Putamen (tissue), 1 donor: ENCODE measurements at places on chromosomes 4 and X.

DNA sequence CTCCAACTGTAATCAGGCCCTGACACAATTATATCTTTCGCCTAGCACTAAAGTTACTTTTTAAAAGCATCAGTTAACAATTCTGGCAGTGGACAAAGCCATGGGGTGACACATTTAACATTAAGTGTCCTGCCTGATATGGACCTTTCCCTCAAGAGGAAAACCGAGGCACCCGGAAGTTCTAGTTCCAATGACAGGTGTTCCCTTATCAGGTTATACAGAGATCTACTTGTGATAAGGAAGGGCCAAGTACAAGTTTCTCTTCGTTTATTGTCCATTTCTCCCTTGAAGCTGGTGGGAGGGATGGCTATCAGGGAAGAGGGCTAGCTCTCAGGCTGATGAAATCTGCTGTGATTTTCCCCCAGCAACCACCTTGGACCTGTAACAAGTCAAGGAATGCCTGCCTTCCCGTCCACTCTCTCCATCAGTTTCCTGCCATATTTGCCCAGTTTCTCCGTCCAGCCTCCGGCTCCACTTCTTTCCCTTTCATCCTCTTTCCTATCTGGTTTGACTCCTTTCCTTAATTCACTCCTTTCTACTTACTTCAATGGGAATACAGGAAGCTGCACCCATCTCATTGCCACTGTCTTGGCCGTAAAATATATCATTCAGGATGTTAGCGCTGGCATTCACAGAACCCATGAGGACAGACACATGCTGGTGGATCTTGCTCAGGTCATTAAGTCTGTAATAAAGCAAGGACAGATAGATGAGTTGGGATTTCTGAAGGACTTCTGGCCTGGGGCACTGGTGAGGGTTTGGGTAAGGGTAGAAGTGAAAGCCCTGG, 95.0 kb downstream of the DGKK start:
- DNase-seq: no peak

GRCh38 chr4:2696423-2696822, 59.7 kb downstream of the TNIP2 start:
- DNase-seq: no peak

- no peak for DNase-seq
Observed at GRCh38 chrX:149151805-149152757, 353.0 kb downstream of the IDS start.

DNA sequence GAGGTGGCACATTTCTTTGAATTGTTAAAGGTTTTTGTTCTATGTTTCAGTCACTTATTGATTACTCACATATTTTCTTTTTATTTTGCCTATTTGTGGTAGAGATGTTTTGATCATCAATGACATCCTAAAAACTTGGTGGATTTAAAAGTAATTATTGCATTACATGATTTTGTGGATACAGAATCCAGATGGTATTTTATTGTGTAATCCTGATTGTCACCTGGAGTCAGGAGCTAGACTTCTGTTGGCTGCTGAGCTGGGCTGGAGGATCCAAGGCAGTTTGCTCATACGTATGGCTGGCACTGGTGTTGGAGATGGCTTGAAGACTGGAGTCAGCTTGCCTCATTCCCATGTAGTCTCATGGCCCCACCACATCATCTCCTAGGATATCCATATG, 1009.6 kb upstream of the PCDH7 start:
- no peak for DNase-seq

DNA sequence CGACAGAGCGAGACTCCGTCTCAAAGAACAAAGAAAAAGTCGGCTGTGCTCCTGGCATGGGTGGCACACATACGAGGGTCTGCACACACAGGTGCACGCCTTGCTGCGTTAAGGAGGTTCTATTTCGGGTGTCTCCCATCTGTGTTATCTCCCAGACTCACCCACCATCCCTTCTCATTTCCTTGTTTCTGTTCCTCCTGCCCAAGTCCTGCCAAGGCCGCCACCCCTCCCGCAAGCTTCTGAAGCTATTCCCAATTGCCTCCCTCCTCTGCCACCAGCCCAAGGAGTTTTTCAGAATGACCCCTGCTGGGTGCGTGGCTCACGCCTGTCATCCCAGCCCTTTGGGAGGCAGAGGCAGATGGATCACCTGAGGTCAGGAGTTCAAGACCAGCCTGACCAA, 6.0 kb upstream of the IL3RA start:
- DNase-seq: no peak

DNA sequence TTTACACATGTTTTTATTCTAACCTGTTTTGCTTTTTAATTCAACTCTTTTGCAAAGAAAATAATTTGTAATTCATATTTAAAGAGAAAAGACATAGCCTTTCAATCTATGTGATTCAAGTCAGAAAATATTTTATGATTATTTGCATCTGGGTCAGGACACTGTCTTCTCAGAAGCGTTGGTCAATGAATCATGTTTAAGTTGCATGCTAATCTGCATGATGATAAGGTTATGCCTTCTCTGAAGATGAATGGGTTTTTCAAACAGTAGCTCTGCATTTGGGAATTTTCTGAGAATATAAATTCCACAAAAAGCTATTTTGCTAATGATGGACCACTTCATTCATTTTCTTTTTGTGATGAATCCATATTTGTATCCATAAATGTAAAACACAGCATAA, 282.5 kb downstream of the TMA16 start:
- DNase-seq: no peak

DNA sequence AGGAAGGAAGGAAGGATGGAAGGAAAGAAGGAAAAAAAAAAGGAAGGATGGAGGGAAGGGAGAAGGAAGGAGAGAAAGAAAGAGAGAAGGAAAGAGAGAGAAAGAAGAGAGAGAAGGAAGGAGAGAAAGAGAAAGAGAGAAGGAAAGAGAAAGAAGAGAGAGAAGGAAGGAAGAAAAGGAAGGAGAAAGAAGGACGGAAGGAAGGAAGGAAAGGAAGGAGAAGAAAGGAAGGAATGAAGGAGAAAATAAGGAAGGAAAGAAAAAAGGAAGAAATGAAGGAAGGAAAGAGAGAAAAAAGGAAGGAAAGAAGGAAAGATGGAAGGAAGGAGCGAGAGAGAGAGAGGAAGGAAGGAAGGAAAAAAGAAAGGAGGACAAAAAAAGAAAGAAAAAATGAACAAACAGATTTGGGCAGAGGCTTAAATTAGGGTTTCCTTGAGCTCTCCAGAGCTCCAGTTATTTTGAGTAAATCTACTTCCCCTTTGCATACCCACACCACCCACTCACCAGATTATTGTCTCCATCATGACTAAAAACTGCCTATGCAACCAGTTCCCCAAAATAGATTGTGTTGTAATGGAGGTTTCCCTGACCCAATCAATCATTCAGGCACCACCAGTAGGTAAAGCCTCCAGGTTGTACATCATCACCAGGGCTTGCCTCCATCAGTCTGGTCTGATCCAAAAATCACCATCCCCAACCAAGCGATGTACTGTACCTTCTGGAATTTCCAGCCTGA, 1722.9 kb upstream of the PCDH10 start:
- DNase-seq: no peak

DNA sequence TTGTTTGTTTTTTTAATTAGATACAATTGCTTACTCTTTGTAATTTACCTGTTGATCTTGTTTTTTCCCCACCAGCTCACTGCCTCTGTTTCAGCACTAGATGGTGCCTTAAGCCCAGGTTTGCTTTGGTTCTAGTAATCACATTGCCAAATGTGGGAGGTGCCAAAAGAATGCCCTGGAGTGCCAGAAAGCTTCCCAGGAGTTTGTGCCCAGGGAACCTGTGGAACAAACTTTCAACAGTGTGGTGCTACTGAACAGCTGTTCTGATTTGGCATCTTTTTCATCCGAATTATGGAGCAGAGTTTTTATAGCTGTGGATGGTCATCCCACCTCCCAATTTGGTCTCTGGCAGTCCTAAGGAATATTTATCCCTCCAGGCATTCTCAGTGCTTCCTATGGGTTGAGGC, 1000.7 kb downstream of the STIM2 start:
- peak; percentile 10 for DNase-seq

GRCh38 chrX:56762707-56763555, 33.9 kb downstream of the NBDY start:
- DNase-seq: no peak

- DNase-seq: no peak
Observed at GRCh38 chr4:174437324-174437723, 85.0 kb downstream of the HPGD start.

- no peak for DNase-seq
Observed at GRCh38 chr4:148053298-148054003, 321.6 kb downstream of the ARHGAP10 start.

- DNase-seq: peak; percentile 19
Observed at GRCh38 chr4:185839194-185839712, 27.3 kb upstream of the SORBS2 start.

DNA sequence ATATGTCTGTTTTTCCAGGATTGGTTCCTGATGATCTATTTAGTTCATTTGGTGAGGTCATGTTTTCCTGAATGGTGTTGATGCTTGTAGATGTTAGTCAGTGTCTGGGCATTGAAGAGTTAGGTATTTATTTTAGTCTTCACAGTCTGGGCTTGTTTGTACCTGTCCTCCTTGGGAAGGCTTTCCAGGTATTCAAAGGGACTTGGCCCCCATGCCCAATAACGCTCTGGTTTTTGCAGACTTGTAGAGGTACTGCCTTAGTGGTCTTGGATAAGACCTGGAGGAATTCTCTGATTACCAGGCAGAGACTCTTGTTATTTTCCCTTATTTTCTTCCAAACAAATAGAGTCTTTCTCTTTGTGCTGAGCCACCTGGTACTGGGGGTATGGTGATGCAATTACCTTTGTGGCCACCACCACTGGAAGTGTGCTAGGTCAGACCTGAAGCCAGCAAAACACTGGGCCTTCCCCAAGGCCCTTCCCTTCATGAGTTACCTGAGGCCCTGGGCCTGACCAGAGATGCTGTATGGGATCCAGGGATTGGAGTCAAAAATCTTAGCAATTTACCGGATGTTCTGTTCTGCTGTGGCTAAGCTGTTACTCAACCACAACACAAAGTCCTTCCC, 63.3 kb upstream of the RXFP1 start:
- no peak for DNase-seq

DNA sequence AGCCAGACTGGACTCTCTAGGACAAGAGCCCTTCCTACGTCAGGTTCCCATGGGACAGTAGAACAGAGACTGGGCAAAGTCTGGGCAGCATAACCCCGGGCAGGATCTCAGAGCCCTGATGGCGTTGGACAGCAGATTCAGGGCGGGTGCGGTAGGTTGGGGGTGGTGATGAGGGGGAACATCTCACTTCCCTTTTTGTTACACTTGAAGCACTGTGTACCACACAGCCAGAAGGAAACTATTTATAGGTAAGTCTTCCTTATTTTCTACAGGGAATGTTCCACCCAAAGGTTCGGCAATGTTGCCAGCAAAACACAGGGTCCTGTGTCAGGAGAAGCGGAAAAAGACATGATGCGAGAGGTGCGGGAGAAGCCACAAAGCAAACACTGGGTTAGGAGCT, 54.3 kb downstream of the TSC22D3 start:
- no peak for DNase-seq

GRCh38 chr4:2264481-2265041, 2.7 kb upstream of the MXD4 start:
- no peak for DNase-seq

DNA sequence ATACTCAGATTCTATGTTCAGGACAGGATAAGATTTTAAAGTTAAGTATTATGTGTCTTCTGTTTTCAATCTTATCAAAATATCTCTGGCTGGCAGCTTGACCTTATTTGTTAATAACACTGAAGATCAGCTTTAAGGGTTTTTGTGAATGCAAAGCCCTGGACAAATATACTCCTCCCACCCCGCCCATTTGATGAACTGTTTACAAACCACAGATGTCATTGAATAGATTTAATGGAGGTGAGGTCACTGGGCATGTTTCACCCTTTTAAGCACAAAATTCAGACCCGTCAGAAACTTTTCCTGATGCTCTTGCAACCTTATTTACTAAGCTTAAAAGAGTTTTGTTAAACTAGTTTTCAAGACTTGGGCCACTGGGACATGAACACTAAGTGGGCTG, 10.1 kb upstream of the CXCL8 start:
- DNase-seq: no peak

- no peak for DNase-seq
Observed at GRCh38 chrX:118189000-118189399, 72.4 kb upstream of the KLHL13 start.

- no peak for DNase-seq
Observed at GRCh38 chr4:152554742-152555141, 18.9 kb upstream of the FBXW7 start.

DNA sequence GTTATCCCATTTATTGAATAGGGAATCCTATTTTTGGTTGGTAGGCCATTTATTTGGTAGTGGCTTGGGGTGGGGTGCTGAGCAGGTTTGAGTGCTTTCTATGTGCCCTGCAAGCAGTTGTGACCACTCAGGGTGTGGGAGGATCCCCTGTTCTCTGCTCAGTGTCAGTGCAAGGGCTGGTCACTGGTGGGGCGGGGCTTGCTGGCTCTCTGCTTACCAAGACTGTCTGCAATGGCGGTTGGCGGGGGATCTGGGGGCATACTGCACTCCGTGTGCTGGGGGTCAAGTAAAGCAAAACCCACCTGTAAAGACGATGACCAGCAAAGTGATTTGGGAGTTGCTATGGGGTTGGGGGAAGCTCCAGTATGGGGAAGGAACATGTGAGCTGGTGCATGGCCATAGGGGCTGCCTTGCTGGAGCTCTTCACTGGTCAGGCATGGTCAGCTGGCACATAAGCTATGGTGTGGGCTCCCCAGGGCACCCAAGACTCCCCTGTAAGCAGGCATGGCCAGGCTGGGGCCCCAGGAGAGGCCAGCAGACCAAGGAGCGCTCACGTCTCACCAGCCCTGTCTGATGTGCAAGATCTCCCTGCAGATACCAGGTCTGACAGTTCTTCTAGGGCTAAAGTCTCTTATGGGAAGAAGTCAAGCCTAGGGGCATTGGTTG, 83.0 kb upstream of the GRXCR1 start:
- DNase-seq: no peak

- no peak for DNase-seq
Observed at GRCh38 chr4:40984051-40984450, 230.3 kb downstream of the APBB2 start.

DNA sequence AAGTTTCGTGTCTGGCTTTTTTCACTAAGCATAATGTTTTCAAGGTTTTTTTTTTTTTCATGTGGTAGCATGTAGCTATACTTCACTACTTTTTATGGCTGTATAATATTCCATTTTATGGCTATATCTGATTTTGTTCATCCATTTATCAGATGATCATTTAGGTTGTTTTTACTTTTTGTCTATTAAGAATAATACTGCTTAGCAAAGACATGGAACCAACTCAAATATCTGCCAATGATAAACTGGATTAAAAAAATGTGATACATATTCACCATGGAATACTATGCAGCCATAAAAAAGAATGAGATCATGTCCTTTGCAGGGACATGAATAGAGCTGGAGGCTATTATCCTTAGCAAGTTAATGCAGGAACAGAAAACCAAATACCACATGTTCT, 32.7 kb upstream of the ZNF280C start:
- no peak for DNase-seq

DNA sequence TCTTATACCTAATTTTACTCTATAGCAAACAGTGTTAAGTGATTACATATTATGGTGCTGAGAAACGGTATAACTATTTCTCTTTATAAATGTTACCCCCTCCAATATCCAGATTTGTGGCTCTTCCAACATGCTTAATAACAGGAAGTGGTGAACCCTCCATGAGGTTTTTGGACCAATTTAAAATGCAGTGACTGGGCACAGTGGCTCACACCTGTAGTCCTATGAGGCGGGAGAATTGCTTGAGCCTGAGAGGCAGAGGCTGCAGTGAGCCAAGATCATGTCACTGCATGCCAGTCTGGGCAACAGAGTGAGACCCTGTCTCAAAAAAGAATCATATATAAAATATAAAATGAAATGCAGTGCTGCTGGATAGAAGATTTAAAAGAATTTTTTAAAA, 137.3 kb downstream of the MGST2 start:
- no peak for DNase-seq
